ENCODE measurements at places on chromosomes 3 and 15.

DNA sequence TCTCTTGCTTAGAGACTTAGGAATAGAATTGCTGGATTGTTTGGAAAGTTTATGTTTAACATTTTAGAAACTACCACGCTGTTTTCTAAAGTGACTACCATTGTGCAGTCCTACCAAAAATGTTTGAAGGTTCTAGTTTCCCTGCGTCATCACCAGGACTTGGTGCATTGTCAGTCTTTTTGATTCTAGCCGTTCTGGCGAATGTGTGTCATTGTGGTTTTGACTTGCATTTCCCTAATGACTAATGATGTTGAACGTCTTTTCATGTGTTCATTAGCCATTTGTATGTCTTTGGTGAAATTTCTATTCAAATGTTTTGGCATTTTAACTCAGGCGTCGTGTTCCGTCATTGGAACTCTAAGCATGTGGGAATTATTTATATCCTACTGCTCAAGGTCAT is 58.0 kb downstream of the CHD2 start:
- DNase-seq = peak; percentile 80

DNA sequence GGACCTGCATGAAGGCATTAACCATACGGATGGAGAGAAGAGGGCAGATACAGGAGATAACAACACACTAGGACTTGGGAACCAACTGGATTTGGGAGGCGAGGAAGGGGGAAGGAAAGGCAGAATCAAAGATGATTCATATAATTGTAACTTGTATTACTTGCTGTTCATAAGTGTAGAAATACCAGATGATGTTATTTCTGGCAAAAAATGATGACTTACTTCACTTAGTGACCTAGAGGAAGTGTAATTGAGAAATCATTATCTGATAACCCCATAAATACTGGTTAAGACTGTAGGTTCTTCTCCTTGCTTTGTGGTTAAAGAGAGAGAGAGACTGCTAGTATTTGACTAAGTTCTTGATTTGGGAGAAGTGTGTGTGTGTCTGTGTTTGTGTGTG is 50.5 kb upstream of the GK5 start:
- DNase-seq = no peak

DNA sequence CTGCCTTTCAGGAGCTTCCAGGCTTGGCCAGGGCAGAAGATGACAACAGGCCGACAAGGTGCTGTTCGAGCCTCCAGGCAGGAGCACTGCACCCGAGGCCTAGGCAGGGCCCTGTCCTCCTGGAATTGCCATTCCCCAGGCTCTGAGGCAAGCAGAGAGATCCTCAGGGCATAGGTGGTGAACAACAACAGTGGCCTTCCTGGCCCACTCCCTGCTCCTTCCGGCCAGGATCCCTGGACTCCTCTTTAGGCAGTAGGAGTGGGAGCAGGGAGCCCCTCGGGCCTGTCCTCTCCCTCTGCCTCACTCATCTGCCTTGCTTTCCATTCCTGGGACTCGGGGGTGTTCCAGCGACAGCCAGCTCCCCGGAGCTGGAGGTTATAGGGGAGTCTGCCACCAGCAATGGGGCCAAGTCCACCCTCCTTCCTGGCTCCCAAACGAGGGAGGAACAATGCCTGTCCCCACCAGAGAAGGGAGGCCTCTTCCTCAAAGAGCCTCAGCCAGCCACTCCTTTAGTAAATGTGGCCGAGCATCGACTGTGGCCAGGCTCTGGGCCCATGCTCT is 135.0 kb downstream of the NUP210 start:
- no peak for DNase-seq

DNA sequence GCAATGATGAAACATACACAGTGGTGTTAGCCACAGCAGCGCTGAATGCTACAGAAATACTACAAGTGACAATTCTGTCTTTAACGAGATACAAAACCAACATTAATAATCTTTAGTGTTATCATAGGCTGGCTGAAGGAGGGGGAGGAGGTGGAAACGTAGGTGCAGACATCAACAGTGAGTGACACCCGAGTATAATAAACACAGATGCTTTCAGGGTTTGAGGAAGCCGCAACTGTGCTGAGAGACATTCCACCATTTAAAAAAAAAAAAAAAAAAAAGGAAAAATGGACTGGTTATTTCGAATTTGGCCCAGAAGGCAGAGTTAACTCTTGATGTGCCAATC is 4.3 kb upstream of the IGDCC3 start:
- DNase-seq = no peak

GRCh38 chr15:91196768-91197167 is 96.7 kb downstream of the SV2B start:
- no peak for DNase-seq

DNA sequence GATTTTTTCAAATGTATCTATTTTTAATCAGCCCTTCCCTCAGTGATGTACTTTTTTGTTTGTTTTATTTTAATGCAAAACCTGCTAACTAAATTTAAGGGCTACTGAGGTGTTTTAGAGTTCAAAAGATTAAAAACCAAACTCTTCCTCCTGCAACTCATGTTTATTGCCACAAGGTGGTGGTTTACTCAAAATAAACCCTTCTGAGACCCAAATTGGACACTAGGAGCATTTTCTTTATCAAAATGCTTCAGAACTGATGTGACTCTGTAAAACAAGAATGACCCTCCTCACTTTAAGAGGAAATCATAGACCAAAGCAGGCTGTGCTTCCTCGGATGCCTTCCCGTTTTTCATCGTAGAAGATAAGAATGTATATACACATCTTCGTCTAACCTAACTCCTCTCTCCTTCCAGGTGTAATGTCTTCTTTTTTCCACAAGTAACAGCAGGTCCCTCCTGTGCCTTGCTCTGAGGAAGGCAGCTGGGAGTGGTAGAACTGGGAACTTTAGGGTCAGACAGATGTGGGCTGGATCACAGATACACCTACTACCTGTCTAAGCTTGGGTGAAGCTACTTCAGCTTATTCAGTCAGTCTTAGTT is 2.9 kb upstream of the NME9 start:
- DNase-seq = no peak

DNA sequence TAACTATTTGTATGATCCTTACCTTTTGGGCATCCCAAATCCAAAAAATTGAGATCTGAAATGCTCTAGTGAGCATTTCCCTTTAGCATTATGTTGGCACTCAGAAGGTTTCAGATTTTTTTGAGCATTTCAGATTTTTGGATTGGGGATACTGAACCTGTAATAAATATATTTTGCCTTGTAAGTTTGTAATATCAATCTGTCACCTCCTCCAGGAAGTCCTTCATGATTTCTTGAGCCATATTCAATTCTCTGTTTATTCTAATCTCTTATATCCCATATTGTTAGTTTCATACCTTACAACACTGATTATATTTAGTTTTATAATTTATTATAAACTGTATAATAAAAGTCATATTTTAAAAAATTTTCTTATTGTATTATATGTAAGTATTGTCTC is 215.2 kb downstream of the BBX start:
- DNase-seq = no peak

GRCh38 chr3:49759226-49759625 is 27.1 kb downstream of the IP6K1 start:
- DNase-seq = no peak

DNA sequence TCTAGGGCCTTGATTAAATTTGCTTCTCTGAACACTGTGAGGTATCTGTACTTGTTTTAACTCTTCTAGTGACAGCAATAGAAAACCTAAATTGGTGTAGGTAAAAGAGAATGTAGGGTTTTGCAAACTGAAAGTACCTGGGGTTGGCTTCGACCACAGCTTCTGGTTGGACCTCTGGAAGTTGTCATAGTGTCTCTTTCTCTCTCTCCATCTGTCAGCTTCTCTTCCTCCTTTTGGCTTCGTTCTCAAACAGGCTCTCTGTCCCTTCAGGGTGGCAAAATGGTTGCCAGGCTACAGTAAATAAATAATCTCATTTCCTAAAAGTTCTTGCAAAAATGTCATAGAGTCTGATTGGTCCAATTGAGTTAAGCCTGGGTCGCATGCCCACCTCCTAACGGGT is 149.3 kb upstream of the CTDSPL start:
- no peak for DNase-seq

DNA sequence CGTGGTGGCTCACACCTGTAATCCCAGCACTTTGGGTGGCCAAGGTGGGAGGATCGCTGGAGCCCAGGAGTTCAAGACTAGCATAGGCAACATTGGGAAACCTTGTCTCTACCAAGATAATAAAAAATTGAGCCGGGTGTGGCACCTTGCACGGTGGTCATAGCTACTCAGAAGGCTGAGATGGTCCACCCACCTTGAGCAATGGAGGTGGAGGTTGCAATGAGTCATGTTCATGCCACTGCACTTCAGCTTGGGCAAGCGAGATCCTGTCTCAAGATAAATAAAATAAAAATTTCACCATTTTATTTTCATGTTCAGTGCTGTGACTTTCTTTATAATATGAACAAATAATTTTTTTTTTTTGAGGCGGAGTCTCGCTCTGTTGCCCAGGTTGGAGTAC is 12.5 kb downstream of the MAPK6 start:
- no peak for DNase-seq
